RWPE1 (cell line): ENCODE measurements at places on chromosomes 4 and X.

GRCh38 chr4:152045807-152046571 lies 285.2 kb upstream of the GATB start:
- DNase-seq = no peak

- no peak for DNase-seq
Observed at GRCh38 chr4:58843455-58843854, 1733.3 kb upstream of the IGFBP7 start.

- no peak for DNase-seq
Observed at GRCh38 chr4:114464726-114465272, 133.8 kb upstream of the UGT8 start.

DNA sequence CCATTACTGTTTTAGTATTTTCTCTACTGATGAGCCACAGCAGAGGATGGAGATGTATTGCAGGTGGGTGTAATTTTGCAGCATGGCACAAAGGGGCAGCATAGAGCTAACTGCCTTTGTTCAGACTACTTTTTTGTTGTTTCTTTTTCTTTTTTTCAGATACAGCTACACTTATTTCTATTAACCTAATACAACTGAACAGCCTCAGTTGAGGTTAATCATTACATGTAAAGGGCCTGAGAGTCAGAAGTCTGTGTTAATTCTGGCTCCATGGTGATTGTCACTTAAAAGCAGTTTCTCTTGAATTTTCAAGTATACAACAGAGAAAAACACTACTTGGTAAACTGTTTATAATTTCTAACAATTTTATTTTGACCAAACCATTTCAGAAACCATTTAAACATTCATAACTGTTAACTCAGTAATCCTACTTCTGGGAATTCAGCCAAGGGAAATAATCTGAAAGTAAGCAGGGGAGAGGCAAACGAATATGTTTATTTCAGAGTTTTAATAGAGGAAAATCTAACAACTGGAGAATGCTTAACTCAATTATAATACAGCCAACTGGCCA lies 13.9 kb upstream of the PPEF2 start:
- peak; percentile 52 for DNase-seq
